HT-29 (cell line): ENCODE measurements at places on chromosomes 2 and 18. TPM values are rescaled to one million over a fixed set of nuclear protein-coding genes. Genes with fewer than 3 reads are reported as not detected.

Gene DDX1
- total RNA-seq, result 26.9 and 29.2 TPM in 2 replicates

Gene FAM237A
- not detected in 2 replicates for total RNA-seq

Gene IL1RN
- 12.0 and 13.3 TPM in 2 replicates for total RNA-seq

Gene NGEF
- 13.4 and 13.5 TPM in 2 replicates for total RNA-seq

Gene CD226
- total RNA-seq, result not detected in 2 replicates

DNA sequence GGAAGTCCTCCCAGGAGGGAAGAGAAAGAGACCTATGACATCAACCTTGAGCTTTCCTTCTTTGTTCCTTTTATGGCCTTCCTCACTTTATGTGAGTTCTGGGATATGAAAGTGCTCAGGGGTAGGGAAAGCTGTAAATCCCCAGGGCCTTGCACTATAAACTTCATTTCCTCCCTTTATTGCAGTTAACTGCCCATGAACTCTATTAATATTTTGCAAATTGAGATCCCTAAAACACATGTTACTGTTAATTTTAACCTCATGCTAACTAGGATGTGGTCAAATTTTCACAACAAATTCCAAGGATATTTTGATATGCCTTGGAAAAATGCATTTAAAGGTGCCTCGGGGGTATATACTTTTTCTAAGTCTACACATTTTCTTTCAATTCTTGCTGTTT is 359.9 kb downstream of the OSR1 start:
- no peak for DNase-seq

DNA sequence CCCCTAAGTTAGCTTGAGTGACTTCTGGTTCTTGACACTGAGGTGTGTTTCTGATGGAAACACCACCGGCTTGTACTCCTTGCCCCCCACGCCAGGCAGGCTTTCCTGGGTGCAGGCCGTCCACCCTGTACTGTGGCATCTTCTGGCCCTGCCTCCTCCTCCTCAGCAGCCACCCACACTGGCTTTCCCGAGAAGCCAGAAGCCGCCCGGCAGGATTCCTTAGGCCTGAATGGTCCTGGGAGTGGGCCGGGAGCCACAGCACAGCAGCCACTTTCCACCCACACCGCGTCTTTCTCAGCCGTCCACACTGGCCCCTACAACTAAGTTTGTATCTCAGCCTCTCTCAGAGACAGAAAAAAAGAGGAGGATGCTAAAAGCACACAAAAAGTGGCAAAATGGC is 2.1 kb upstream of the HSBP1L1 start:
- peak; percentile 75 for DNase-seq

Gene FIGN
- not detected in 2 replicates for total RNA-seq

Gene LCLAT1
- total RNA-seq, result 14.6 and 15.1 TPM in 2 replicates

DNA sequence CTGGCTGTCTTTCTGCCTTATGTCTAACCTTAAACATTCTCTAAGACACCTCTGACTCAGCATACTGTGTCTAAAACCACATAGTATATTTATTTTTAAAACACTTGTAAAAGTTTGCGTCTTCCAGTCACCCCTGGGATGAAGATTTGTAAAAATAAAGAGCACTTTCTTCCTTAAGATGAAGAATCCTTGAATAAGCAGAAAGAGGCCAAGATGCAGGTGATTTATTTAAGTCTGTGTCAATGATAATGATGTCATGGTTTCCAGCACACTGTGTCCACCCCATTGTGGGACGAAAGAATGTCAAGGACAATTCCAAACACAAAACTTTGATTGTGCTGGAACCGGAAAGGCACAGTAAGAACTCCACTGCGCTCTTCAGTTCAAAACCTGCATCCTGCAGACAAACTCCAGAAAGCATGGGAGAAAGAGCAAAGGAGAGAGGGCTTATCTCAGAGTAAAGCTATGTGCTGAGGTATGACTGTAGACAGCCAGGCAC is 92.9 kb downstream of the ZEB2 start:
- DNase-seq, result no peak

- no peak for DNase-seq
Measured at GRCh38 chr18:33195795-33196194, 244.7 kb downstream of the CCDC178 start.

- no peak for DNase-seq
Measured at GRCh38 chr2:8563814-8564474, 117.9 kb upstream of the ID2 start.

Gene NLRC4
- not detected in 2 replicates for total RNA-seq

Gene BMP10
- total RNA-seq, result not detected in 2 replicates

- no peak for DNase-seq
Measured at GRCh38 chr2:134785659-134786430, 52.6 kb upstream of the ACMSD start.

Gene TACR1
- not detected in 2 replicates for total RNA-seq
